T-helper 17 cell (primary cell): ENCODE measurements at places on chromosomes 2 and 18.

DNA sequence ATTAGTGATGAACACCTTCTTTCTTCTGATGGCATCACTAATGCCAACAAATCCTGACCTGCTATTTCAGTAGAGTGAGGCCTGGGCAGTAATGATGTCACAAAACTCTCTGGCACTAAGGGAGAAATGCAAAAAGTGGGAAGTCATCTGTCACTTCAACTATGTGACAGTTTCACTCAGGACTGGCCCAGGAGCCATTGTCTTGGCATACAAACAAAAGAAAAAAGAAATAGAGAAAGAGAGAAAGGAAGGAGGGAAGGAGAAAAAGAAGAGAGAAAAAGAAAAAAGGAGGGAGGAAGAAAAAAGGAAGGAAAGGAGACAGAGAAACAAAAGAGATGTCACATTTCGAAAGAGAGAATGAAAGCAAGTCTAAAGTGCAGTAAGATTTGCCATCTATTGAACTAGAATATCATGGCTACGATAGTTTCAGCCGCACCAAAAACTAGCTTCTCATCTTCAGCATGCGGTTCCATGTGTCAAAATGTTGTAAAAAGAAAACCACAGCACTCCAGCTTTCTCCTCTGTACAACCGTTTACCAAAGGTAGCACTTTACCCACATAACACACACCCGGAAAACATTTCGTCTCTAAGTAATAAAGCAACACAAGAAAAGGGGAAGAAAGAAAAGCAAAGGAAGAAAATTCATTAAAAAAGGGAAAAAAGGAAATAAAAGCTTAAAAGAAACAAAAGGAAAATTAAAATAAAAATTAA is 50.1 kb downstream of the CD226 start:
- no peak for DNase-seq

DNA sequence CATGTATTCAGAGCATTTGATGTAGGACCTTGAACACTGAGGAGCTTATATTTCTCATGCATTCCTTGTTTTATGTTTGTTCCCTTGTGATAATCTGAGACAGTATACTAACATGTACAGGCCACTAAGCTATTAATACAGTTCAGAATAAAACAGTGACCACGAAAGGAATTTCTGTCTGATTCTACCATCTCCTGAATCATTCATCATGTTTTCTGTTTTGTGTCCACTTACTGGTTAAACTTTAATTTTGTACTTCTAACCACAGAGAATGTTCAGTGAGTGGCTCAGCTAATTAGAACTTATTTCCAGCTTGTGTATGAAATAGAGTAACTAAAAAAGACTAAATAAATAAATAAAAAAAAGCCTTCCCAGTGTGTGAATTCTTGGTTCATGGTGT is 110.4 kb downstream of the LRP1B start:
- DNase-seq = no peak

DNA sequence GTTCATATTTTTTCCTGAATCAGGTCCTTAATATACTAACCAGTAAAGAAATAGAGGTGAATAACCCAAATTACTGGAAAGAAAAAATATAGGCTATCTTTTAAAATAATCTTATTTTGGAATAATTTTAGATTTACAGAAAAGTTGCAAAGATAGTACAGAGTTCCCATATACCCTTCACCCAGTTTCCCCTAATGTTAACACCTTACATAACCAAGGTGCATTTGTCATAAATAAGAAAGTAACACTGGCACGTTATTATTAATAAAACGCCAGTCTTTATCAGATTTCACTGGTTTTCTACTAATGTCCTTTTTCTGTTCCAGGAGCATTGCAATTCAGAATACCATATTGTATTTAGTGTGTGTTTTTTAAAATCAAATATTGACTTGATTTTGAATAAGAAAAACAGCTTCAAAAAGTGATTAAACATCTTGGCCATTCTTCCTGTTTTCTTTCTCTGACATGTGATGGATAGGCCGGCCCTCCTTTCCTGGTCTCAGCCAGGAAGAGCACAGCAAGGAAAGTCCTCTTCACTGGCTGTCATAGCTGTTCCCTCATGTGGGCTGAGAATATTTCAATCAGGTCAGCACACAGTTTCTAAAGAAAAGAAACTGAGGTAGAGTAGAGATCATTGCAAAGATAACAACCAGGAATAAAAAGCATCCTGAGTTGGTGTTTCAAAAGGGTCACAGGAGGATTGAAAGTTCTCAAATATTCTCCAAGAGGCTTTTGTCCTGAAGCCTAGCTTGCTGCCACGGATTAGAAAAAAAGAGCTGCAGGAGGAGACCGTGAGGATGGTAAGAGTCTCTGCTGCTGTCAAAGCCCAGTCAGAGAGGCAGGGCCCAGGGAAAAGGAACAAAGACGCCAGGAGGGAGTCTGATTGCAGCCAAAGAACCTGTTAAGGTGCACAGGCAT is 79.3 kb upstream of the ARL5A start:
- no peak for DNase-seq

- DNase-seq = no peak
Observed at GRCh38 chr2:236664136-236664535, 94.5 kb downstream of the ACKR3 start.

DNA sequence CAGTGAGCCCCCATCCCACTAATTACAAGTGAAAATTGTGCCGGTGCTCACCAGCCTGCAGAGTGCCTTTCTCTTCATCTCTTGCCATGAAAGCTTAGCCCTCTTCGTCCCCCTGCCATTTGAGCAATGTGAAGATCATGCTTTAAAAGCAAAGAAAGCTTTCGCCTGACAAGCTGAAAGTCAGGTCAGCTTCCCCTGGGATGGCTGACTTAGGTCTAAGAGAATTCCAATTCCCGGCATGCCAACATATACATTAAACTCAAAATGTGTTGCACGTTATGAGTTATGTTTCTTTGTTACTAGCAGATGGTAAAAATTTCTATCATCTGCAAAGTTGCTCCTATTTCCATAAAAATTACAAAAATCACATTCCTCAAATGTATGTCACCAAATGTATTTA is 129.8 kb downstream of the AFF3 start:
- no peak for DNase-seq

- no peak for DNase-seq
Observed at GRCh38 chr18:46069524-46069923, 2.5 kb downstream of the PSTPIP2 start.

GRCh38 chr2:168916331-168916675 is 15.2 kb downstream of the G6PC2 start:
- no peak for DNase-seq

- no peak for DNase-seq
Observed at GRCh38 chr2:21131861-21132260, 8.1 kb downstream of the TDRD15 start.

GRCh38 chr2:148613231-148614013 is 31.1 kb upstream of the EPC2 start:
- DNase-seq = no peak

GRCh38 chr2:240233885-240234502 is 93.5 kb upstream of the OTOS start:
- DNase-seq = no peak

DNA sequence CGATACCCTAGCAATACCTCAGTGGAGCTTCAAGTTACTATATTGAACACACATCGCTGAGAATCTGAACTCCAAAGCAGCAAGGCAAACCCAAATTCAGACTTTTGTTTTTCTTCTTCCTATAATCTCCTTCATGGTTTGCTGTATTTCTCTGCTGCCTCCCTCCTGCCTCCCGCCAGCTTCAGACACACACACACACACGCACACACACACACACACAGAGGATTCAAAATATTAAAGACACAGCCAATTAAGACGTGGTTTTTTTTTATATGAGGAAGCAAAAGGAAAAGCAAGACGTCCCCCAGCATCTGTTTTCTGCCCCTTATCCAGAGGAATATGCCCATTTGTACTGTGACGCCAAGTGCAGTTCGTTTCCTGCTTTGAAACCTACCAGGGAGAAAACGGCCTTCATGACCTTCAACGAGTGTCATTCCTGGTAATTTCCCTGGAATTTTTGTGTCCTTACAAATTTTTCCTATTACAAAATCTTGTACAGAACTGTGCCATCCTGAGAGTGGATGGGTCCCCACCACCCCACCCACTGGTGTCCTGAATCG is 547.9 kb upstream of the ID2 start:
- DNase-seq = no peak

DNA sequence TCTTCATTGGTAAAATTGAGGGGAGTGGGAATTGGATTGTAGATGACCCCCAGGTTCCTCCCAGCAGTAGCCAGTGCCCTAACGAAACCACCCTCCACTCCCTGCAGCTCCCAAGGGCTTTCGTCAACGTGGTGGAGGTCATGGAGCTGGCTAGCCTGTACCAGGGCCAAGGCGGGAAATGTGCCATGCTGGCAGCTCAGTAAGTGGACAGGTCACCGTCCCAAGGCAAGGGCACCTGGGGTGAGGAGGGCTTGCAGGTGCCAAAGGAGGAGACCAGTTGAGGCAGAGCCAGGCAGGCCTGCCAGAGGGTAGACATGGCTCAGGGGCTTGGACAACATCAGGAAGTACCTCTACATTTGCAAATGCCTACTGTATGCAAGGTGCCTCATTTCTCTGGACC is 122.6 kb upstream of the PPP1CB start:
- no peak for DNase-seq

GRCh38 chr18:21602299-21602587 is 1.7 kb upstream of the ESCO1 start:
- DNase-seq = no peak

- no peak for DNase-seq
Observed at GRCh38 chr18:24009651-24010333, 4.8 kb upstream of the TTC39C start.

DNA sequence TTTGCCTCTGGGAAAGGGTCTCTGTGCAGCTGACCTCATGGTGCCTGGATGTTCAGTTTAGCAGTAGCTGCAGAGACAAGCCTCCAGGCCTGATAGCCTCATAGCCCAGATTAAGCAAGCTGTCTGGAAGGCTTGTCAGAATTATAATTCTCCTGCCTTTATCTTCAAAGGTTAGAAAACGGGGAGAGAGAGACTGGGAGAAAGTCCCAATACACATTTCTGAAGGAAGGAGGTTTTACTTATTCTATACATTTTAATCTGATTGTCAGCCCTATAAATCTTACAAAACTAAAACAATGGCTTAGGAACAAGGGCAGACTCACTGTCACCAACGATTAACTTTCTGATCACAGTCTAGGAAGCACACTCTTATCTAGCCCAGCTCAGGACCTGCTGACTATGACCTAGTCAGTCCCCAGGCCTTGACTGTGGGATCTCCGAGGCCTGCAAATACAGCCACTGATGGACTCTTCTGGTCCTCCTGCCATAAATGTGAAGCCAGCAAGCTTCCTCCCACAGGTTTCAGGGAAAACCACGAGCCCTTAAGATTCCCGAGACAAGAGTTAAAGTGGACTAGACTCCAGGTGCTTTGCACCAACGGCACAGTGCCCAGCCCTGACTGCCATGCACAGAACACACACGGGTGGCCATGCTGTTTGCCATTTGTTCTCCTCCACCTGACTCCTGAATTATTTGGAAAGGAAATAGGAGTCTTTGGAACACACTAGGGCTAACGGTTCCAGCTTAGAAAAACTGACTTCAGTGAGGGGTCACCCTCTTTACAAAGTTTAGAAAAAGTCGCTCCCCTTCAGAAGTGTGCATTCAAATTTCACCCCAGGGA is 111.4 kb upstream of the SMAD7 start:
- DNase-seq = no peak

- DNase-seq = no peak
Observed at GRCh38 chr18:32770666-32771168, 2.1 kb downstream of the KLHL14 start.

- no peak for DNase-seq
Observed at GRCh38 chr2:37020887-37021796, 54.8 kb upstream of the STRN start.

- no peak for DNase-seq
Observed at GRCh38 chr2:48569433-48569832, 39.5 kb downstream of the STON1 start.
